ENCODE measurements at places on chromosomes 16 and 17. TPM values are rescaled to one million over a fixed set of nuclear protein-coding genes. Genes with fewer than 3 reads are reported as not detected.
A peak's percentile ranks its signal among the peaks of the same experiment; 100 is the strongest.

KRT39 gene
- total RNA-seq: not detected

PLK1 gene
- total RNA-seq: 138 TPM

SLFN14 gene
- total RNA-seq: not detected

PDE6G gene
- 5.7 TPM for total RNA-seq

ITGA2B gene
- 8.3 TPM for total RNA-seq

- peaks cover 7% of the 10 kb centered on the region for H3K36me3 ChIP-seq
- no peak for DNase-seq
- no peak overlapping the region for H3K27ac ChIP-seq
- H3K4me1 ChIP-seq: no peaks in the 10 kb centered on the region
These were observed 83.2 kb upstream of the CLEC18A start for GRCh38 chr16:69867784-69868560.

GRCh38 chr17:44854192-44854591, 6.5 kb downstream of the HIGD1B start:
- no peak overlapping the region for H3K27ac ChIP-seq
- H3K27me3 ChIP-seq: no peaks in the 10 kb centered on the region
- peaks cover 80% of the 10 kb centered on the region for H3K36me3 ChIP-seq
- no peak overlapping the region for H3K4me3 ChIP-seq
- H3K4me1 ChIP-seq: no peaks in the 10 kb centered on the region

- no peak overlapping the region for H3K27ac ChIP-seq
- DNase-seq: no peak
- no peaks in the 10 kb centered on the region for H3K4me1 ChIP-seq
- no peaks in the 10 kb centered on the region for H3K27me3 ChIP-seq
These were observed 84.6 kb downstream of the USP31 start for GRCh38 chr16:23064639-23065038.

DNA sequence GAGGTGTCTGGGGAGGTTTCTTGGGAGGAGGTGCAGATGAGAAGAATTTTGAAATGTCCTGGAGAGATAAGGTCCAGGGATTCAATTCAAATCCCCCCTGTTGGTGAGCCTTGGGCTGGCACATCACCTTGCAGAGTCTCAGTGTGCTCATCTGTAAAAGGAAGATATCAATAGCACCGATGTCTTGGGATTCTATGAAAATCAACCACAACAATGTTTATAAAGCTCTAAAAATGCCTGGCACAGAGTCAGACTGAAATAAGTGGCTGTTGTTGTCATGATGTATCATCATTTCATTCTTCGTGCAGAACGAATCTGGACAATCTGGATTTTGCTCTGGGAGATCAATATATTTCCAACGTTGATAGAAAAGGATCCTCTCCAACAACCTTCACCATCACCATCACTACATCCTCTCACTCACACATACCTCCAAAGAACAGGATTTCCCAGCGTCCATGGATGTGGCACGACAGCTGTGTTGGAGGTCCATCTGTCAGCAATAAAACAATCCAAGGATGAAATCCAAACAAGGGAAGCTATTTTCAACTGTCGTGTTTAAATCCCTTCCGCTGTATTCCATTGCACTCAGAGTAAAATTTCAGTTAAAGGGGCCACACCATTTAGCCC, 393.7 kb upstream of the DYNLRB2 start:
- H3K4me1 ChIP-seq: no peaks in the 10 kb centered on the region
- no peak overlapping the region for H3K4me3 ChIP-seq
- no peak for DNase-seq
- H3K27ac ChIP-seq: no peak overlapping the region

GRCh38 chr16:49337814-49338350, 35.7 kb upstream of the C16orf78 start:
- DNase-seq: no peak
- H3K27ac ChIP-seq: no peak overlapping the region
- H3K4me3 ChIP-seq: no peak overlapping the region
- no peaks in the 10 kb centered on the region for H3K27me3 ChIP-seq

DNA sequence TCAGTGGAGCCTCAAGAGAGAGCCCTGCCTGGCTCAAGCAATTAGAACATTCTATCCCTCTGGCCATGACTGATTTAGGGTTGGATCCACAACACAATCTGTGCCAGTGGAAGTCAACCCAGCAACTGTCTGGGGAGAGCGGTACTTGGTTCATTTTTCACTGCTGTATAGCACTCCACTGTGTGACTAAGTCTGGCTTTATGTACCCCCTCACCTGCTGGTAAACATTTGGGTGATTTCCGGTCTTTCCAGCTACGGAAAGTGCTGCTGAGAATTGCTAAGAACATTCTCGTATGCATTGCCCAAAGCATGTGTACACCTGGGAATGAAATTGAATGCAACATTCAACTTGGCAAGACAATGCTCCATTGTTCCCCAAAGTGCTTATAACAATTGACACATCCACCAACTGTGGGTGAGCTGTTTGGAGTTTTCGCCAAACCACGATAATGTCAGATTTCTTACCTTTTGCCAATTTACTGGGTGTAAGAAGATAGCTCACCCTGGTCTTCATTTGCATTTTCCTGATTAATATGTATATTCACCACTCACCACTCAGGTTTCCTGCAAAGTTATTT, 63.5 kb upstream of the MED9 start:
- DNase-seq: no peak
- H3K27ac ChIP-seq: no peak overlapping the region
- peaks cover 5% of the 10 kb centered on the region for H3K36me3 ChIP-seq

DNA sequence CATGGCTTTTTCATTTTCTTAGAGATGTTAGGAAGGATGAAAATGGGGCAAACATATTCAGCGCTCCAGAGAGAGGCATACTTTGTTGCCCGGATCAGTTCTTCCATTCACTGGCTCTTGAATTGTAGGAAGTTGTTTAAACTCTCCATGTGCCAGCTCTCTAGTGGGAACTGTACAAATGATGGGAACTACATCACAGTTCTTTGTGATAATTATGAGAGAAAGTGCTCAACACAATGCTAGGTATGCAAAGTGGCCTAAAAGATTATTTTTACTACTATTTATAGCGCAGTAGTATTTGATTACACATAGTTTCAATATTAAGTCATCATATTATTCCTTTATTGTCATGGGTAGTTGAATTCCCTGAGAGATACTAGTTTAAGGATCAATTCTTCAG, 268.5 kb downstream of the RBFOX1 start:
- H3K27me3 ChIP-seq: no peaks in the 10 kb centered on the region
- DNase-seq: no peak
- no peak overlapping the region for H3K4me3 ChIP-seq
- H3K27ac ChIP-seq: no peak overlapping the region

DNA sequence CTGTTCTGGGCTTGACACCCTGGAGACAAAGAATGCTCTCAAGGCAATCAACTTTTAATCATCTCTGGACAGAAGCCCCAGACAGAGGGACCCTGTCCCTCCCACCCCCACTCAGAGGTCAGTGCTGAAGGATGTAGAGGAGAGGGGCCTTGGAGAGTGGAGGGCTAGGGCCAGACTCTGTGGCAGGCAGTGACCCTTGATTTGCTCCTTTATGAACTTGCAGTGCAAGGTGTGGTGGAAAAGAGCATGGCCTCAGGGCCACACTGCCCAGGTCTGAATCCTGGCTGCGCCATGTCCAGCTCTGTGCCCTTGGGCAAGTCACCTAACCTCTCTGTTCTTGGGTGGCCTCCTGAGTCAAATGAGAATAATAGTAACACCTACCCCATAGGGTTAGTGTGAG, 134.3 kb downstream of the TMEM132E start:
- DNase-seq: peak; percentile 16
- H3K4me1 ChIP-seq: no peaks in the 10 kb centered on the region
- H3K4me3 ChIP-seq: no peak overlapping the region
- H3K27me3 ChIP-seq: no peaks in the 10 kb centered on the region
- H3K27ac ChIP-seq: no peak overlapping the region

- H3K4me1 ChIP-seq: no peaks in the 10 kb centered on the region
- H3K27me3 ChIP-seq: no peaks in the 10 kb centered on the region
- H3K27ac ChIP-seq: no peak overlapping the region
- no peak overlapping the region for H3K4me3 ChIP-seq
These were observed 65.0 kb downstream of the NCOR1 start for GRCh38 chr17:16150251-16150856.

All from H9 (cell line).